GM12892 (cell line): ENCODE measurements at places on chromosomes 6 and 20.

- no peak for DNase-seq
Observed at GRCh38 chr6:162621246-162621645, 106.3 kb downstream of the PRKN start.

DNA sequence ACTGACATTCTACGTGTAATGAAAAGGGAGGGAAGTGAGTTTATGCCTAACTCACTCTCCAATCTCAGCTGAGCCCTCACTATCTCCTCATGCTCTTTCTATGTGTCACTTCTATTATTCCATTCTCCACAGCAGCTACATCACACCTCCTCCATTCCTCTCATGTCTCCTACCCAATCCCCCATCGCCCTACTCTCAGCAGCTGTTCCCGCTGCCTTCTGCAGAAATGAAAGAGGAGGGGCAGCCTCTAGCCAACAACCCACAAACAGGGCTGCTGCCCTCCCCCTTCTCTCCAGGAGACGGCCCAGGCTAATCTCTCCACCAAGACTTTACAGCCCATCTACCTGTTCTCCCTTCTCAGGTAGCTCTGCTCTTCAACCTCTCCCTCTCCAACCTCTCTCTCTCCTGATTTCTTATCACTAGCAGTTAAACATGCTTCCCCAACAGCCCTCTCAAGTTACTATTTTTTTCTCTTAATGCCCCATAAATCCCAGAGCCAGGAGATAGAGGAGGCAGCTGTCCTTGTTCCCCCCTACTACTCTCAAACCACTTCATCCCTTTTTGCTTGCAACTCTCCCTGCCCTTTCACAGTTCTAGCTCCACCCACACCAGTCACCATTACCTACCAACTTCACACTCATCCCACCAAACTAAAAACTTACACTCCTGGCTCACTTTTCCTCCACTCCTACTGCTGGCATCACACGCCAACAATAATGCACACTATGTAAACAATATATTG lies 136.5 kb downstream of the BTBD9 start:
- no peak for DNase-seq

- DNase-seq: peak; percentile 66
Observed at GRCh38 chr6:33247977-33248642, 23.6 kb downstream of the VPS52 start.

- no peak for DNase-seq
Observed at GRCh38 chr20:61308477-61308774, 56.4 kb downstream of the CDH4 start.

DNA sequence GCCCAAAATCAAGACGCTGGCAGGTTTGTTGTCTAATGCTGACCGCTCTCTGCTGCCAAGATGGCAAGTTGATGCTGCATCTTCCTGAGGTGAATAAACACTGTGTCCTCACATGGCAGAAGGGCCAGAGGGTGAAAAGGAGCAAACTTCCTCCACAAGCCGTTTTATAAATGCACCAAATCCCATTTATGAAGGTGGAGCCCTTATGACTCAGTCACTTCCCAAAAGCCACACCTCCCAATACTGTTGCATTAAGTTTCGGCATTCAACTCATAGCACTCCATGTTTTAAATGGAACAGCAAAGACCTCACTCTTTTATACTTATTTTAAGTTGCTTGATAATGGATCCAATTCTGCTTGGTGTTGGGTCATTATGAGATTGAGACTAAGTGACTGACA lies 316.6 kb downstream of the RFPL4B start:
- DNase-seq: no peak

DNA sequence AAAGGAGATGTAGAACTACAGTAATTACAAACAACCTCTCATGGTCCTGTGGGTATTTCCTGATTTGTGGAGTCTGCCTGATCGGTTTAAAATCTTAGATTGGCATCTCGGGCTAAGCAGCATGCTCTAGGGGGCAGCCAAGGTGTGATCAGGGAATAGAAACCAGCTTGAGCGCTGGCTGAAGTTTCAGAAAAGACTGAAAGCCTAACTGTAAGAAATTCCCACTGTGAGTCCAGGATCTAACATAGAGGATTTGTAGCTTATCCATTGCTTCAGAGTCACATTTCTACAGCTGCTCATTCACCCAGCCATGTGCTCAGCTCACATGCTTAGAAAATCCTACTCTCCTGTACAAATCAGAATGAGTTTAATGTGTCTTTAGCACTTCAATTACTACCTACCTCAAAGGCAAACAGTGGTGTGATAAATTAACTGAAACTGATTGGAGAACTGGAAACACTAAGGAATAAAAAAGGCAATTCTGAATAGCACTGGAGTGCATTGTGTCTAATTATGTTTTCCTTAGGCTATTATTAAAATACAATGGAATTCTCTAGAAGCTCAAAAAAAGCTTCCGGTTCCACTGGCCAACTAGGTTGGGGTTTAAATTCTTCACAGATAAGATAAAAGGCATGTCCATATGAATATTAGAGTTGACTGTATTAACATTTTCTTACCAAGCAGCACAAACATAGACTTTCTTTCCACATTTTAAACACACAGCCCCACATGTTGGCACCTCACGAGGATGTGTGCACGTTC lies 73.8 kb upstream of the MPC1 start:
- DNase-seq: no peak

GRCh38 chr6:44044154-44044539 lies 83.1 kb downstream of the MRPL14 start:
- DNase-seq: no peak
